Hindlimb muscle (tissue), 1 donor: ENCODE measurements at places on chromosomes 16 and 17.

GRCh38 chr17:2049333-2050299 is 5.3 kb upstream of the HIC1 start:
- DNase-seq = peak; percentile 87

GRCh38 chr17:16910341-16910740 is 61.6 kb downstream of the TNFRSF13B start:
- peak; percentile 15 for DNase-seq

GRCh38 chr17:16286009-16286946 is 67.0 kb downstream of the CENPV start:
- DNase-seq = peak; percentile 48

DNA sequence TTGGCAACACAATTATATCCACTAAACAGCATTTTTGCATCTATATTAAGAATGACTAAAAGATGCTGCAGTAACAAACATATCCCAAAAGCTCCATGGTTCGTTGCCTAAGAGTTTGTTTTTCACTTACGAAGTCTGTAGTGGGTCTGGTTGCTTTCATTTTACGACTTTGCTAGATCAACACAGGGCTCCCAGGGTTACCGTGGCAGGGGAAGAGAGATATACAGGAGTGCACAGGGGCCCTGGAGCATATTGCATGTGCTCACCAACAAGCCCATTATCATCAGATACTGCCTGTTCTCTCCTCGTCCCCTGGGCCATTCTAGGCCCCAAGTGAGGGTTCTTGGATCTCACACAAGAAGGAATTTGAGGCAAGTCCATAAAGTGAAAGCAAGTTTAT is 3.1 kb upstream of the MMP2 start:
- peak; percentile 37 for DNase-seq

GRCh38 chr16:15726715-15727114 is 76.7 kb downstream of the NDE1 start:
- DNase-seq = no peak

DNA sequence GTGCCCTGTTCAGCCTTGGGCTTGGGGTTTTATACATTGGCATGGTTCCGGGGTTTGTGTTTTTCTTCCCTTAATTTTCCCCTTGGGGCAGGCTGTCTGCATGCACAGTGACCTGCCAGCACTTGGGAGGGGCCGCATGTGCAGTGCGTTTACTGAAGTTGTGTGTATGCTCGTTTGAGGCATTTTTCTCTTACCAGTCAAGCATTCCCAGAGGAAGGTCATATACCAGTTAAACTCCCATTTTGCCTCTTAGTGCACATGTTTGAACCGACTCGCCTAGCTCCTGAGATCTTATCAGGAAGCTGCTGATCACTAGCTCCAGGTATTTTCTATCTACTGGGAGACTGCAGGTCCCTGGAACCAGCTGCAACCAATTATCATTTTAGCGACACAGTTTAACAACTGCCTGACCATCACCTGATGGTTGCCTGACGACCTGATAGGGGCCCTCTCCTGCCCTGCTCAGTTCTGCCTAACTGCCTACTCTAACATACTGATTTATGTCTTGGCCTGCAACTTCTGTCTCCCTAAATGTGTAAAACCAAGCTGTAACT is 51.4 kb downstream of the MFSD11 start:
- no peak for DNase-seq

DNA sequence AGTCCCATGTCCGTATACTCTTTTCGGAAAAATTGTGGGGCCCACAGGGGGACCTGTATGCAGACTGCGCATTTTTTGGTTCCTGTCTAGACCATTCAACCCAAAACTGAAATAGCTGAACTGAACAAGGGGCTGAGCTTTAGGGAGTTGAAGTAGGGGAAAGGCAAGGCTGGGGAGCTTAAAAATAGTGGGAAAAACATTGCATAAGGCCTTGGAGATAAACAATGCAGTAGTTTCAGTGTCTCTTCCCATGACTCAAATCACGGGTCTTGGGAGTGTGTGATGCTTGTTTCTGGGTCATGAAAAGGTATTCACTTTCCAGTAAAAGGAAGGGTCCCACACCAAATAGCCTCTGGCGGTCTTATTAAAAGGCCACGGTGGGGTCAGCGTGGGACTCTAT is 402.8 kb upstream of the SALL1 start:
- no peak for DNase-seq

DNA sequence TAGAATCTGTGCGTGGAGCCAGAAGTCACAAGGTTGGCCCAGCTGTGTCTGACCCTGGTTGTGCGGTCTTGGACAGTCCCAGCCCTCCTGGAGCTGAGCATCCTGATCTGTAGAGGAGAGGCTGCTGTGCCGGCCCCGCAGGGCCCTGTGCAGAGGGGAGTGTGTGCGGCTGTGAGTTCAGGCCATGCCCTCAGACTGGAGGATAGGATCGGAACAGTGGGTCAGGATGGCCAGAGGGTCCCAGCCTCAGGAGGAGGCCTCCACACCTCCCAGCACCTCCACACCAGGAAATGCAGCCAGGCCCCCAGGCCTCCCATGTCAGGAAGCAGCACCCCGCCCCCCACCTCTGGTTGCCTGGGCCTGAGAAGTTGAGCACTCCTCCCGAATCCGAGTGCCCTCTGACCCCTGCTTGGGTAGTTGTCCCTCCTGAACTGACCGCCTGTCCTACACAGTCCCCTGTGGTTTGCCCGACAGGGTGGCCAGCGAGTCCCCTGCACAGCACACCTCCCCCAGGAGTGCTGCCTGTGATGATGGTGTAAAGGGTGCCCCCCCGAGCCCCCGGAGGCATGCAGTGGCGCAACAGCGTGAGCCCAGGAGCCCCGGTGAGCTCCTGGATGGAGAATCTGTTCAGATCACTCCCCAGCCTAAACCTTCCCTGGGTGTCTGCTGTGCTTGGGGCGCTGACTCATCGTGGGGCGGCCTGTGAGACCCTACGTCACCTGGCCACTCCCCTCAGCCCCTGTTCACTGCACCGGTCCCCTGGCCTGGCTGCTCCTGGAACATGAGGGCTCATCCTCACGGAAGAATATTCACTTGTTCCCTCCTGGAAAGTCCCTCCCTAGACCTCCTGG is 285.2 kb downstream of the SEC14L1 start:
- DNase-seq = no peak

DNA sequence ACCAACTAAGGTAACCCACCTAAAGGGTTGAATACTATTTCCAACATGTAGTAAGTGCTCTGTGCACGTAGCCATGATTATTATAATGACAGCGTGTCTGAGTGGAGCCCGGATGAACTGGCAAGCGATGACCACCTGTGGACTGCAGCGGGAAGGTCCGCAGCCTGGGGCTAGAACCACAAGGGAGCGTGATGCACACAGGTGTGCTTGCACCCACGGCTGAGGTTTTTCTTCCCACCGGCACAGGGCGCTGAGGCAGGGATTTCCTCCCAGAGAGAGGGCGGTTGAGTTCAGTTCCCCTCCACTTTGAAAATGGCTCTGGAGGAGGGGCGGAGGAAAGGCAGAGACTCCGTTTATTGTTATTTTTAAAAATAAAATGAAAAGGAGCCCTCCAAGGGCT is 221.7 kb upstream of the HSBP1 start:
- no peak for DNase-seq

DNA sequence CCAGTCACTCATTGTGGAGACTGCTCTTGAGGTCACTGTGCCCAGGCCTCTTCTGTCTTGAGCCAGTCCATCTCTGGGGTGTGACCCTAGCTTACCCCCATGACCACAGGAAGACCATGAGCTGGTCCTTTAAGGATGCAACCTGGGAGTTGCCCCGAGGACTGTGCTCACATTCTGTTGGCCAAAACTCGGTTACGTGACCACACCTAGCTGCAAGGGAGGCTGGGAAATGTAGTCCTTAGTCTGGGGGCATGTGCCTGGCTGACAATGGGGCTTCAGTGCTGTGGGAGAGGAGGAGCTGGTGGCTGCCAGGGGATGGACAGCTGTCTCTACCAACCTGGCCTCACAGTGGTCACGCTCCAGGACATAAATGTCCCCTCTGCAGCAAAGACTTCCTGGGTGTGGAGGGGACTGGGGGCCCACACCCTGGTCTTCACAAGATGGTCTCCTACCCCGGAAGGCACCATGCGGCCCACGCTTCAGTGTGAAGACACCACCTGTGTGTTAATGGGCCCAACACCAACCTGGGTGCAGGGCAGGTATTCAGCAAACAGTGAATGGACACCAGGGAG is 55.4 kb downstream of the JPH3 start:
- no peak for DNase-seq

GRCh38 chr17:60562421-60562820 is 36.4 kb upstream of the APPBP2 start:
- DNase-seq = no peak

DNA sequence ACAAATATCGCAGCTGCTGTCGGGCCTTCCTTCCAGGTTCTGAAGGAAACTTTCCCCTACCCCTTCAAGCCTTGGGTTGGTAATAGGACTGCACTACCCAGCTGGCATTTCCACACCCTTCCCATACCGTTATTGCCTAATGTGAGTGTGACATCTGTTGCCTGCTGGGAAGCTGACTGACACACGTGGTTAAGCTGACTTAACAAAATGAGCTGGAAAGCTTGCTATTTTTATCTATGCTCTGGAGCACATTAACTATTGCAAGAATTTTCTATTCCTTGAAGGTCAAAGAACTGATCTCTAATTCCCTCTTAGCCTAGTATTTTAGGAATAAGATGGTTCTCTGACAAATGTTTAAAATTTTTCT is 79.5 kb downstream of the PMP22 start:
- DNase-seq = peak; percentile 48

- DNase-seq = no peak
Observed at GRCh38 chr17:36055921-36056520, 8.1 kb upstream of the CCL18 start.

DNA sequence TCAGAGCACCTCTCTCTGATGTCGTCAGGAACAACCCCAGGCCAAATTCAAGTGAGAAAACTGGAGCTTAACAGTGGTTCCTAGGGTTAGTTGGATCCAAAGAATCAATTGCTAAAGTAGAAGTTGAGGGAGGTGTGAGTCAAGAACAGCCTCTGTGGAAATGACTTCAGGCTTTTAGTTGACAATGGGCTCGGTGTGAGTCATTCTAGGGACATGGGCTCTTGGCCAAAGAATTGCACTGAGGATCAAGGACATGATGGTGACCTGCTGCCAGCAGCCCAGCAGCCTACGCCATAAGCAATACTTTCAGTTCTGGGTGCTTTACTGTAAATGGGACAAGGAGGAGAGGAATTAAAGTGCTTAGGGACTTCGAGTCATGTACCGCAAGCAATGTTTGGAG is 32.1 kb upstream of the SMURF2 start:
- no peak for DNase-seq
